Activated naive CD8-positive, alpha-beta T cell treated with anti-CD3 and anti-CD28 coated beads for 36 hours (primary cell): ENCODE measurements at places on chromosomes 16 and 17. TPM values are rescaled to one million over a fixed set of nuclear protein-coding genes. Genes with fewer than 3 reads are reported as not detected.

- DNase-seq, result no peak
These were observed 11.6 kb downstream of the KRTAP9-7 start for GRCh38 chr17:41287050-41287449.

The ZNF75A gene
- total RNA-seq, result 34.2 TPM

GRCh38 chr17:50188921-50189549 lies 12.4 kb downstream of the COL1A1 start:
- DNase-seq, result no peak

The SECTM1 gene
- 0.74 TPM for total RNA-seq

DNA sequence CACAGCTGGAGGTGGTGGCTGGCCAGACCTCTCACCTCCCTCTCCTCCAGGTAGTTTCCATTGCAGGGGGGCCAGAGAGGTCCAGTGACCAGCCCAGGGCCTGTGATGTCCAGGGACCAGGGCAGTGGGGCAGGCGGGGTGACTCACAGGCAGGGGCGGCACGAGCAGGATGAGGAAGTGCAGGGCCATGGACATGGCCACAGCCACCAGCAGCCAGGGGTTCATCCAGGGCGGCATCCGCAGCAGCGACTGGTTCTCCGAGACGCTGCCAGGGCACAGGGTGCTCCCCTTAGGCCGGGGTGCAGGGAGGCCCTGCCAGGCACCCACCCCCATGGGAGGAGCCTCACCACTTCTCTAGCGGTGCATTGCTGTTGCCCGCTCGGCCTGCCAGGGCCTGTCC lies 12.9 kb upstream of the P2RX1 start:
- DNase-seq, result no peak

DNA sequence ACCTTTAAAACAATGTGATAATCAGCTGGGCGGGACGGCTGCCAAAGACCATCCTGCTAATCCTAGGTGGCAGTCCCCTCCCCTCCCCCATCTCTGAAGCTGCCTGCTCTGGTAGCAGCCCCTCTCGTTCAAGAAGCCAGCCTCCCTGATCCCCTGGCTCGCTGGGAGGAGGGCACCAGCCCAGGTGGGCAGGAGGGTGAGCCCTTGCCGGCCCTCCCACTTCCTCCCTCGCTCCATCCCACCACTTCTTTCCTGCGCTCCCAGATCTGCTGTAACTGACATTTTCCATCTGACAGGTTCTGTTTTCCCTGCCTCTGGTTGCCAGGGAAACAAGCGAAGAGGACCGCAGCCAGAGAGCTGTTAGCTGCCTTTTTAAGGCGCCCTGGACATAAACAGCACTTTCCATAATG lies 155.7 kb upstream of the TNRC6C start:
- no peak for DNase-seq

The PPY gene
- total RNA-seq, result not detected

- DNase-seq, result no peak
These were observed 44.6 kb upstream of the MAF start for GRCh38 chr16:79644971-79645667.

- DNase-seq, result no peak
These were observed 30.1 kb upstream of the SMURF2 start for GRCh38 chr17:64692187-64692586.

The C1QL1 gene
- total RNA-seq, result not detected

DNA sequence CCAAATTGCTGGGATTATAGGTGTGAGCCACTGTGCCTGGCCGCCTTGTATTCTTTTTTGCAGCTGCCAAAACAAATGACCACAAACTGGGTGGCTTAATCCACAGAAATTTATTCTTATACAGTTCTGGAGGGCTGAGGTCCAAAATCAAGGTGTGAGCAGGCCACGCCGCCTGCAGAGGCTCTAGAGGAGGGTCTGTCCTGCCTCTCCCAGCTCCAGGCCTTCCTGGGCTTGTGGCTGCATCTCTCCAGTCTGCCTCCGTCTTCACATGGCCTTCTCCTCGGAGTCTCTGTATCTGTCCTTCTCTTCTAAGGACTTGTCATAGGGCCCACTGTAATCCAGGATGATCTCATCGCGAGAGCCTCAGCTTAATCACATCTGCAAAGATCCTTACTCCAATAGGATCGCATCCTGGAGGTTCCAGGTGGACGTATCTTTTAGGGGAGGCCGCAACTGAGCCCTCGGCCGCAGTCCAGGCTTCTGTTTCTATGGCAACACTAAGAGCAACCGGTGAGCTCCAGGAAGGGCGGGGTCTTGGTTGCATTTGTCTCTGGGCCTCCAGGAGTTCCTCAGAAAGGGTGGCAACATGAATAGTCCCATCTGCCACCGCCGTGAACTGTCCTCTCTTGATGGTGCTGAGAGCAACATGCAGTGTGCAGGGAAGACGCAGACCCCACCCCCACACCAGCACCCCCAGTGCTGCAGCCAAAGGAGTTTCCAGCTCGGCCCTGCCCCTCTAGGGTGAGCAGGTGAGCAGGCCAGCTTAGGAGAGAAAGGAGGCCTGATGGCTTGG lies 29.5 kb upstream of the CREBBP start:
- DNase-seq, result no peak

- DNase-seq, result no peak
These were observed 26.1 kb downstream of the CACNA1G start for GRCh38 chr17:50586421-50587247.
